Activated CD8-positive, alpha-beta memory T cell treated with anti-CD3 and anti-CD28 coated beads for 4 hours (primary cell): ENCODE measurements at places on chromosomes 7 and 10.
A peak's percentile ranks its signal among the peaks of the same experiment; 100 is the strongest.

DNA sequence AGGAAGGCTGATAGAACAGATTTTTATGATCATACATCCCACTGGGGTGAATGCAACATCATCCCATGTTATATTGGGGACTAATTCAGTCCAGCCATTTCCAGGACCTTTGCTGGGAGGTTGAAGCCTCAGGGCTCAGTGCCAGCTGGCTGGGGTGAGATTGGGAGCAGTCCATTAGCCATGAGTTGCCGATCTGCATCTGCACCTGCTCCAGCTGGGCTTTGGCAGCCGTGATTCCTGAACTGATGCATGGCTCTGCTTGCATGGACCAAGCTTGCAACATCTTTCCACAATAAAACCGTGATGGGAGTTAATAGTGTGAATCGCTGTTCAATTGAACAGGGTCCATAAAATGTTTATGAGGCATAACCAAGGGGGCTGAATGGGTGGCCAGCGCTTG, 346.9 kb downstream of the TYW1 start:
- no peak for DNase-seq

- DNase-seq: no peak
Observed at GRCh38 chr7:81692146-81692905, 77.5 kb downstream of the HGF start.

- no peak for DNase-seq
Observed at GRCh38 chr10:116444527-116445142, 17.0 kb downstream of the PNLIPRP3 start.

DNA sequence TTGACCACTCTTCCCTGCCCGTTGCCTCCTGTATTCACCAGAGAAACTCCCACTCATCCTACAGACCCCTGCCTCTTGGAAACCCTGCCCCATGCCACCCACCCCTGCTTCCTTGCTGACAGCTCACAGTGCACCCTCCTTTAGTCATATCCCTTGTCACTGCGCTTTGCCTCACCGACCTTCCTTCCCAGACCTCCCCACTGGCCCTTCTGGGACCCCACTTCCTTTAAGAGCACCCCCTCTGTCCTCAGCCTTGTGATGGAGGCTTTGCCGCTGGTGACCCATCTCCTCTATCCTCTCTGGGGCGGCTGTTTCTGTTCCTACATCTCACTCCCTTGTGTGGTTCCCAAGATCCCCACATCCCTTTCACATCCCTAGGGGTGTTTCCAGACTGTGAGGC, 92.8 kb upstream of the ZMIZ1 start:
- DNase-seq: no peak

DNA sequence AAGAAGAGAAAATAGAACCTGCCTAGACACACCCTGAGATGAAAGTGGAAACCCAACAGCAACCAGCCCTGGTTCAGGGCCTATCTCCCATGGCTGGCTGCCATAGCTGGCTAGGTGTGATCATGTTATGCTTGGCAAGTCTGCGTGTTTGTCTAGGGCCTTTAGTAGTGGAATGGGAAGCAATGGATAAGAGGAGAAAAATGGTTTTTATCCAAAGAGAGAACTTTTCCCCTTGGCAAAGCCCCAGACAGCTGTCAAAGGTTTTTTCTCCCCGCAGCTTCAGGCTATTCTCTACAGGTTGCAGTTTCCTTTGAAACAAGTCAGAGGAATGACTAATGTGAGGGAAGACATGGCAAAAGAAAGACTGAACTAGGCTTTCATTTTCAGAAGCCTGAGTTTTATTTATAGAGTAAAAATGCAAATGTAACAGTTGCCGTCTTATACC, 161.5 kb downstream of the SEMA3D start:
- DNase-seq: no peak

- DNase-seq: no peak
Observed at GRCh38 chr10:7373039-7373438, 37.8 kb downstream of the SFMBT2 start.

DNA sequence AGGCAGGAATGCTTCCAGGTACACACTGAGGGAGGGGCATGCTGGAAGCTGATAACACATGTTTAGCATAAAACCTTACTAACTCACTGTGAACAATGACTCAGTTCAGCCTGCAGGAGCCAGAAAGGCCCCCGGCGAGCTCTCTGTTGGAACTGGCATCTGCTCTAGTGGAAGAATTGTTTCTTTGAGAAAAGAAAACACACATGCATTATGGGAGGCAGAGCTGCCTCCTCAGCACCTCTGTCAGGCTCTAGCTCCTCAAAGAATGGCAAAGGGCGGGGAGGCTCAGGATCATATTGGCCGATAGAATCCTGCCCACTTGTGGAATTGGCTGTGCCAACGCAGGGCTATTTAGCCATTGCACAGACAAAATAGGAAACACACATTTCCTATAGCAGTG, 338.3 kb downstream of the CXCL12 start:
- DNase-seq: no peak

DNA sequence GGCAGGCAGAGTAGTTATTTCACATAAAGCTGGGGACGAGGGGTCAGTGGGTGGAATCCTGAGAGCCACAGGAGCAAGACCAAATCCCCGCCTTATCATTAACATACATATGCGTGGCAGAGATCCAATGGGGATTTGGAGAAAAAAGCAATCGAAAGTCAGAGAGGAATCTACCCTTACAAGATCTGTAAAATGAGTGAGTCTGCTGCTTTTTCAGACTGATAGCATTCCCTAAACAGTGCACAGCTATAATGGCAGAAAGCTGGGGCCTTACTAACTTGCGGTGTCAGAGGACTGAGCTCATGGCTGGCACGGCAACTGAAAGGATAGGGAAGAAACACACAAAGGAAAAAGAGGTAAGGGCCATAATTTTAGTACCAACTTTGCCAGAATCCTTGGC, 25.0 kb downstream of the GPR22 start:
- no peak for DNase-seq

DNA sequence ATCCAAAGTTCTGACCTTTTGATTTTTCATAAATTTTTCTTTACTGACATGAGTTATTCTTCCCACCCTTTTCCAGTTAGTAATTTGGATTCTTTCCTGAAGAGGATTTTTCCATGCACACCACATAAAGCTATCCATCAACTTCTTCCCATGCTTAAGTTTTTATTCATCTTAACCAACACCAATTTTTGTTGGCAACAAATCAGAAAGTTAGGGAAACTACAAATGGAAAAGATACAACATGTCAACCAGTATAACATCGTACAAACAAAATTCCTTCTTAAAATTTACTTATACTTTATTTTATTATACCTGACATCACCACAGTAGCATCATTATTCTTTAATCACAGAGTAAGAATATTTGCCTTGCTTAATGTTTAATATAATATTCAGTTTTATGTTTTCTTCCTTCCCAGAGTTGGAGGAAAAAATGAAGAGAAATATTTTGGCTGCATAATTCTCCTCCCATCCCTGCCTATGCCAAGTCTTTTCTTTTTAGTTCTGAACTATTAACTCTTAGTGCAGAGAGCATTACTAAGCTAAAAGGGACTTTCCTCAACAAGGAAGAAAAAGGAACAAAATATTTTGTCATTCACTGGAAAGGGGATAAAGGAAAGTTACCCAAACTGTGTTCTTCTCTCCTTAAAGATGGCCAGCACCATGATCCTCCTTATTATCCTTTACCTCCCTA, 67.5 kb upstream of the MEOX2 start:
- DNase-seq: no peak

DNA sequence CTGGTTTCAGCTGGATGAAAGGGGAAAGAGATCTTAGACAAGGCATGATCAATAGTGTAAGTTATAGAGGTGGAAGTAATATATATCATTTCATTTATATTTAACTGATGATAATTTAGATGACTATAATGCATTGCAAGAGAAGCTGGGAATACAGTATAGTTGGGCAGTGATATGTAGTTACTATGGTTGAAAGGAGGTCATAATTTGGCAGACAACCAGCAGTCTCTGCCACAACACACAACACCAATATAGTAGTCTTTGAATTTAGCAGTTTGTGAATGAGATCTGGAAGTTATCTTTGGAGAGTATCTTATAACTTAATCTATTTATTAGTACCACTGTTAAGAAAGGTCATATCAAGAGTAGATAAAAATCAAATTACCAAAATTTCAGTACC, 39.9 kb downstream of the TAX1BP1 start:
- DNase-seq: no peak

DNA sequence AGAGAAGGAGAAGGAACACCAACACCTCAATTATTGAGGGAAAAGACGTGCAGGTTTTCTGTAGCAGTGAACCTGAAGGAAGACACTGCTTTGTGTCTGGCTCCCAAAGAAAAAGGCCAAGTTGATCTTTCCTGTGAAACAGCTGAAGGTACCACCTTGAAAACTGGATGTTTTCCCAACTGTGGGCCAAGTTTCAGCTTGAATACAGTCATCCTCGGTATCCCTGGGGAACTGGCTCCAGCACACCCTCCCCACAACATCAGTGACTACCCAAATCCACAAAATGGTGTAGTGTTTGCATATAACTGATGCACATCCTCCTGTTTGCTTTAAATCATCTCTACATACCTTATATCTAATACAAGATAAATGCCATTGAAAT, 297.0 kb upstream of the PITRM1 start:
- no peak for DNase-seq

DNA sequence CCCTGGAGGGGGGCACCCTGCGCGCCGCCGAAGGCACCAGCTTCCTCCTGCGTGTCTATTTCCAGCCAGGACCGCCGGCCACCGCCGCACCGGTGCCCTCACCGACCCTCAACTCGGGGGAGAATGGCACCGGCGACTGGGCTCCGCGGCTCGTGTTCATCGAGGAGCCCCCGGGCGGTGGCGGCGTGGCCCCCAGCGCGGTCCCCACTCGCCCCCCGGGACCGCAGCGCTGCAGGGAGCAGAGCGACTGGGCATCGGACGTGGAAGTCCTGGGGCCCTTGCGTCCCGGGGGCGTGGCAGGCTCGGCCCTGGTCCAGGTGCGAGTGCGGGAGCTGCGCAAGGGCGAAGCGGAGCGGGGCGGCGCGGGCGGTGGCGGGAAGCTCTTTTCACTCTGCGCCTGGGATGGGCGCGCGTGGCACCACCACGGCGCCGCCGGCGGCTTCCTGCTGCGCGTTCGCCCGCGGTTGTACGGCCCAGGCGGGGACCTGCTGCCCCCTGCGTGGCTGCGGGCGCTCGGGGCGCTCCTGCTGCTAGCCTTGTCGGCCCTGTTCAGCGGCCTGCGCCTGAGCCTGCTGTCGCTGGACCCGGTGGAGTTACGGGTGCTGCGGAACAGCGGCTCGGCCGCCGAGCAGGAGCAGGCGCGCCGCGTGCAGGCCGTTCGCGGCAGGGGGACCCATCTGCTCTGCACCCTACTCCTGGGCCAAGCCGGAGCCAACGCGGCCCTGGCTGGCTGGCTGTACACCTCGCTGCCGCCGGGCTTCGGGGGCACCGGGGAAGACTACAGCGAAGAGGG, 594 bp downstream of the CNNM1 start:
- DNase-seq: no peak

DNA sequence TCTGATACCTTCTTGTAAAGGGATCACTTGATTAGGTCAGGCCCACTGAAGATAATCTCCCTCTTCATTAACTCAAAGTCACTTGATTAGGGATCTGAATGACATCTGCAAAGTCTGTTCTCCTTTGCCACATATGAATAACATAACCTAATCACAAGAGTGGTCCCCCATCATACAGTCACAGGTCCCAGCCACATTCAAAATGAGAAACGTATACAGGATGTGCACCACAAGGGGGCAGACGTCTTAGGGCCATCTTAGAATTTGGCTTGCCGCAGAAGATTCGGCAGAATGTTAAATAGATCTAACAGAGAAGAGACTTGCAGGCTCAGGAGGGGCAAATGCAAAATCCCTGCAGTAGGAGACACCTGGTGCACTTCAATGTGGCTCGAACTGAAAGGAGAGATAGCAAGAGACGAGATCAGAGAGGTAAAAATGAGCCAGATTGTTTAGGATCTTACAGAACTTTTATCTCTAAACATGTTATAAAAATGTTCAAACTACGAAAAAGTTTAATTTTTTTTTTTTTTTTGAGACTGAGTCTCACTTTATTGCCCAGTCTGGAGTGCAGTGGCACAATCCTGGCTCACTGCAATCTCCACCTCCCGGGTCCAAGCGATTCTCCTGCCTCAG, 10.4 kb upstream of the SMC3 start:
- peak; percentile 38 for DNase-seq

DNA sequence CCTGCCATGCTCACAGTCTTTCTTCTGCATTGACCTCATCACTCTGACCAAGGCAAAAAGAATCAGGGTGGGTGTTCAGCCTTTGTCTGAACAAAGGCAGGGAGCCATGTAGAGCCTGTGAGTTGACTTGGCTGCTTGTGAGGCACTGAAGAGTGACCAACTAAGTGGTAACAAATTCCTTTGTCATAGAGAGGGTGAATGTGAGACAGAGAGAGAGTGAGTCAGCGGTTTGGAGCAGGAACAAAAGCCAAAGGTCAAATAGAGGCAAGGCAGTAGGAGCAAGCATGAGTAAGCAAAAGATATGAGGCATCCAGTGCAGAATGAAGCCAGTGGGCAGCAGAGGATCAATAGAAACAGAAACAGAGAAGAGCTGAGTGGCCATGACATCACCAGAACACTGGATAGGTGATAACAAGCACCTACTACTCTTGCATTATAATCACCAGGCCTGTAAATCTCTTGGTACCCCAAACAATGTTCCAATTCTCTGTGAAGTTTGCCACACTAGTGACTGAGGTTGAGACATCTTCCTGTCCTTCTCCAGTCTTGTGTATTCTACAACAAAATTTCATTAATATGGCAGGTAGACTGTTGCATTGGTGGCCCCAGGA, 116.2 kb upstream of the LAMB4 start:
- DNase-seq: no peak

DNA sequence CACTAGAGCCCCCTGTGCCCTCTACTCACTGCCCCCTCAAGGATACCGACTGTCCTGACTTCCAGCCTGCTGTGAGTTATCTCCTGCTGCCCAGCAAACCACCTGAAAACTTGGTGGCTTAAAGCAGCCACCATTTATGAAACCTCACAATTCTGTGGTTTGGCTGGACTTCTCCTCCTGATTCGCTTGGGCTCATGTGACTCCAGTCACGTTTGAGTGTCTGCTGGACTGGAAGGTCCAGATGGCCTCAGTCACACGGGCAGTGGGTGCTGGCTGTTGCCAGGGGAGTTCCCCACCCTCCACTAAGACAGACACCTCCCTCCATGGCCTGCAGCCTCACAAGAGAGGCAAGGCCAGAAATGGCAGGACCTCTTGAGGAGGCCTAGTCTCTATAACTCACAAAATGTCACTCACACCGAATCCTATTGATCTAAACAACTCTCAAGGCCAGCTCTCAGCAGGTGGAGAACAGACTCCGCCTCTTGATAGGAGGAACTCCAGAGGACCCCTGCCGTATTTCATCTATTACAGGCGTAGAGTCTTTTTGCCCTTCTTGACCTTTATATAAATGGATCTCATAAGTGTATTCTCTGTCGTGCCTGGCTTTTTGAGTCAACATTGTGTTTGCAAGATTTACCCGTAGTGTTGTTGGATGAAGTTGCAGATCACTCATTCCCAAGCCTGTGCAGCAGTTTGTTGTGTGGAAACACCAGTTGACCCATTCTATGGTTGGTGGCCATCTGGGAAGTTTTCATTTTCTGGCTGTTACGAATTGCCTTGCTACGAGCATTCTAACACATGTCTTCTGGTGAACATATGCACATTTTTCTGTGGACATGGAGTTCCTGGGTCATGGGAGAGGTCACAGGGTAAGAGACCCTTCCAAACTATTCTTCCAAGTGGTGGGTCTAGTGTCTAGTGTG, 48.3 kb downstream of the ZMIZ1 start:
- DNase-seq: no peak
